Smooth muscle cell of the umbilical artery (primary cell): ENCODE measurements at places on chromosomes 16 and 17. TPM values are rescaled to one million over a fixed set of nuclear protein-coding genes. Genes with fewer than 3 reads are reported as not detected.

The CES1 gene
- 0.30 TPM in 1 of 2 replicates, not detected in the other for total RNA-seq

The PLXDC1 gene
- total RNA-seq, result 0.14 TPM in 1 of 2 replicates, not detected in the other

The CSH1 gene
- not detected in 2 replicates for total RNA-seq

The CA4 gene
- total RNA-seq, result not detected in 2 replicates

The ABHD15 gene
- 8.0 and 8.8 TPM in 2 replicates for total RNA-seq

The DPEP2 gene
- total RNA-seq, result not detected in 2 replicates

The PDE6G gene
- not detected in 2 replicates for total RNA-seq
